NCI-H1092 (cell line): ENCODE measurements at places on chromosomes 5 and 9.

GRCh38 chr5:37836592-37837413 is 3.0 kb downstream of the GDNF start:
- DNase-seq: no peak

- no peak for DNase-seq
Measured at GRCh38 chr5:113202287-113202686, 225.7 kb downstream of the DCP2 start.

DNA sequence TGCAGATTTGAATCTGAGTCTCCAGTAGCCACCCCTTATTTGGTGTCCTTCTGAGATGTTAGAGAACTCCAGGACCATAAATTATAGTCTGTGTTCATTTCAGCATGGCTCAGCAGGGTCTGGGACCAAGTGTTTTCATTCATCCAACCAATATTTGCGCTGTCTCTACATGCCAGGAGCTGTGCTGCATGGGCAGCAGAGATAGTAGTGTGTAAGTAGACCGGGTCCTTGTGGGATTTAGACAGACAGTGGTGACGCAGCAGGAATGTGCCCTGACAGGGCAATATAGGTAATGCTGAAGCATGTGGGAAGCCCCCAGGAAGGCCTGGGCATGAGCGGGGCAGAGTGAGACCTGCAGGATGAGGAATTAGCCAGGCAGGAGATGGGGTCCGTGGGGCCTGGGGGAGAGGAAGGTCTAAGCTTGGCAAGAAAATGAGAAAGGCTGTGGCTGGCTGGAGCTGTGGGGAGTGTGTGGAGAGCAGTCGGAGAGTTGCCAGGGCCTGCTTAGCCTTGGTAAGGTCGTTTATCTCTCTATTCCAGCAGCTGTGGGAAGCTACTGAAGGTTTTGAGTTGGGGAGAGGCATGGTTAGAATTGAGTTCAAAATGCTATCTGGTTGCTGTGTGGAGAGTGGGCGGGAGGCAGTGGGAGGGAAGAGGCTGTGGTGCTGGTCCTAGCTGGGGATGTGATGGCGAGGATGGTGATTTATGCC is 16.8 kb downstream of the STXBP1 start:
- DNase-seq: no peak

- no peak for DNase-seq
Measured at GRCh38 chr5:31798168-31798567, 159.2 kb downstream of the PDZD2 start.

GRCh38 chr5:40033411-40033810 is 608.6 kb upstream of the DAB2 start:
- no peak for DNase-seq

DNA sequence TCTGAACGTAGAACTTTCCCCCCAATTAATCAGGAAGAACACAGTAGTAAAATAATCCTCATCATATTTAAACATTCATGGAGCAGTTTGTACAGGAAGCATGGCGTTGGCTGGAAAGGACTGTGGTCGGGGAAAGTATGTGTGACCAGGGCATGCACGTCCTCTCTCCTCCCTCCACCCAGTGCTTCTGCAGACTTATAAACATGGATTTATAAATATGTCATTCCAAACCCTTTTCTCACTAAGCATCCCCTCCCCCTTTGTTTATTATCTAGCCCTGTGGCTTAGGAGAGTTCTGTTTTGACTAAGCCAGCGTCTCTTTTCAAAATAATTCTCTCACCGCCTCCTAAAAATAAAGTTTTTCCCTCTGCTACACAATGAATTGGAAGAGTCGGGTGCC is 70.4 kb upstream of the DAP start:
- no peak for DNase-seq

GRCh38 chr9:132366481-132366880 is 11.7 kb upstream of the SETX start:
- no peak for DNase-seq

- DNase-seq: no peak
Measured at GRCh38 chr5:97042996-97043395, 99.4 kb downstream of the LIX1 start.

DNA sequence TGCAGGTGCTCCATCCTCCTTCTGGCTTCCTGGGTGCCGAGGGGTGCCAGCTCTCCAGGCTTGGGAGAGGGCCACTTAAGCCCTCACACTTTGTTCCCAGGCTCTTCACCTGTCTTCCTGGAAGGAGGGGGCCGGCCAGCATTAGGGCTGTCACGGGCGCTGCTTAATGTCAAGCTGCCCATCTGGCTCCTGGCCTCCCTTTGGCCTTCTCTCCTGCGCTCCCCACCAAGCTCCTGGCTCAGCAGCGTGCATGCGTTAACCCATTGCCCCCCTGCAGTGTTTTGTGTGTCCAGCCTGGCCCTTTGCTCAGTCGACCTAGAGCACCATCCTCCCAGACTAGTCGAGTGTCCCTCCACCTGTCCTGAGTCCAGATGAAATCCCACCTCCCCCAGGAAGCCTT is 21.3 kb downstream of the NTNG2 start:
- DNase-seq: peak; percentile 58

GRCh38 chr9:131475956-131476776 is 26.6 kb upstream of the POMT1 start:
- no peak for DNase-seq

- DNase-seq: no peak
Measured at GRCh38 chr5:10797261-10797660, 36.2 kb upstream of the DAP start.

GRCh38 chr9:1995084-1995483 is 20.1 kb upstream of the SMARCA2 start:
- no peak for DNase-seq

DNA sequence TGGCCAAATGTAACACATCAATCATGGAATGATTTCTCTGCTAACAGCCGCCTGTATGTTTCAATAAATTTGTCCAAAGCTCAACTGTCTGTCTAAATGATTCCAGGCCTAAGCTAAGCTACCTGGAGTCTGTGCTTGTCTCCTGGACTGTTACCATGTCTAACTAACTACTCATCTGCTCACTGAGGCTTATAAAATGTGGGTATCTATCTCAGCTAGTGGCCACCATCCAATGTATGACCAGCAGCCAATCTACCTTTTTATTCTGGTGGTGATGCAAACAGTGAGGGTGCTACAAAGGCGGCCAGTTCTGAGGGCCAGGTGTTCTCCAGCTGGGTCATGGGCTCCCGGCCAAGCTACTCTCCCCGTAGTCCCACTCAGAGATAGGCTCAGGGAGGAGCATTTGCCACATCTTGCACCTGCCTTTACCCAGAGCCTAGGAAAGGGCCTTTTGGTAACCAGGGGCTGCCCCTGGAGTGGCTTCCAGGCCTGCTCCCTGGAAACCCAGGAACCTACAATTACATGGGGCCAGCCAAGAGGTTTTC is 59.1 kb downstream of the PFDN1 start:
- peak; percentile 88 for DNase-seq

GRCh38 chr5:95686651-95687050 is 3.9 kb upstream of the SPATA9 start:
- DNase-seq: no peak

GRCh38 chr5:180670586-180671359 is 21.4 kb upstream of the FLT4 start:
- DNase-seq: peak; percentile 37

GRCh38 chr9:31140316-31140715 is 1244.1 kb upstream of the ACO1 start:
- no peak for DNase-seq

- DNase-seq: no peak
Measured at GRCh38 chr9:87320146-87320884, 177.4 kb upstream of the DAPK1 start.

- DNase-seq: no peak
Measured at GRCh38 chr9:114287763-114288192, 35.1 kb upstream of the ORM1 start.

DNA sequence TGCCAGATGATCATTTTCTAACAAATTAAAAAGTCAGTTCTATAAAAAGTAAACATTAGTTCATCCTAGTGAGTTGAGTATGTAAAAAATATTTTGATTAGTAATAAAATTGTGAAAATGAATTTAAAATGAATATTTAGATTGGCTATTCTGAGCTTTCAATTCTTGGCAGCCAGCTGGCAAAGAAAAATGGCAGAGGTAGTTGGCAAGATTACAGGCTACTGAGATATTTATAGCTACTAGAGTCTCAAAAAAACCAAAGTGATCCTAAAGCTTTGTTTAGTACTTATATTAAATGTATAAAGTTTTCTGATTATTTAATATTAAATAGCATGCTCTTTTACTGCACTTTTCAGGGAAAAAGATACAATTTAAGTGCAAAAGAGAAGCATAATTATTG is 25.0 kb downstream of the SGTB start:
- DNase-seq: no peak

- no peak for DNase-seq
Measured at GRCh38 chr5:131297886-131298285, 34.0 kb downstream of the CDC42SE2 start.

DNA sequence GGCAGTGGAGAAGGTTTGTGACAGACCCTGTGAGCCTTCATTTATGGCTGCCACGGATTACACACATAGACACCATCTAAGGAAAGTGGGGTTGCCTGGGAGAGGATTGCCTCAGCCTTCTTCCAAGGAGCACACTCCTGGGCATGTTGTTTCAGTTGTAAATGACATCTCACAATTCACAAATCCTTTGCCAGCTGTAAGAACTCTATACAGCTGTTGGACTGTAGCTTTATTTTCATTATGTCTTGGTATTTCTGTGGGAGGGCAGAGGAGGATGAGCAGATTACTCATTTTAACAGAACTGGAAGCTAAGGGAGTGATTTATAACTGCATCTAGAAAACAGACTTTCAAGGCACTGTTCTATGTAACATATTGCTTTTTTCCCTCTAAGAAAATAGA is 25.6 kb downstream of the MELK start:
- no peak for DNase-seq

DNA sequence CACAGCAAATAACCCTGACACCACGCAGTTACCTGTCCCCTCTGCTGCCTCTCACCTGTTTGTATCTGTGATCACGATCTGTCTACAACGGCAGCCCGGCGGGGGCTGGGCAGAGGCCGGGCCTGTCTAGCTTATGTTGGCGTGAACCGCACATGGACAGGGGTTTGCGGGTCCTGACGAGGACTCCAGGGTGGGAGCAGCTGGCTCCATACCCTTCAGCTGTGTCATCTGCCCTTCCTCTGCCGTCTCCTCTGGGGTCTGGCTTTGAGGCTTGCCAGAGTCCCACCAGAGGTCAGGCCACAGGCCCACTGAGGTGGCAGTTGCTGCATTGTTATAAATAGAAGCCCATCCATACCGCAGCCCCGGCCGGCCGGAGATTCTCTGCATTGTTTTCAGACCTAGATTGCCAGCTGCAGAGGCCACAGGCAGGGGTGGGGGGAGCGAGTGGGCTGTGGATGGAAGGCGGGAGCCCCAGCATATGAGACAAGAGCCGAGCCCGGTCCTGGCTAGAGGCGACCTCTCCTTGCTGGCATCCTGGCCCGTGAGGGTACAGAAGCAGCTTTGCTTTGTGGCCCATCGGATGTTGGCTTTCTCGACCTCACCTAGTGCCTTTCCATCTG is 37.8 kb downstream of the FAM78A start:
- DNase-seq: no peak

DNA sequence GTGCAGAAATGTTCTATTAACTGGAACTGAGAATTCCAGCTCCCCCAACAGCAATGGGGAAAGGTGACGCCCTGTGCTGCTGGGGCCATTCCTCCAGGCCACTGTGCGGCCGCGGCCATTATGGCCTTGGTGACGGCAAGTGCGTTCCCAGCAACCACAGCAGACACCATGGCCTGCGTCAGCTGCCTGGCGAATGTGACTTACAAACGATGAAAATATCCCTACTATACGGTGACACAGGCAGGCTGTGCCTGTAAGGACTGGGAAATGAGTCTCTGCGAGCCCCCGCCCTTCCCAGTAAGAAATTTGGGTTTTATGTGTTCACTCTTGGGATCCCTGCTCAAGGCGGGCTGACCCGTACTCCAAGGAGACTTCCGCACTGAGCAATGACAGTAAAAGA is 20.6 kb downstream of the CLPTM1L start:
- no peak for DNase-seq

DNA sequence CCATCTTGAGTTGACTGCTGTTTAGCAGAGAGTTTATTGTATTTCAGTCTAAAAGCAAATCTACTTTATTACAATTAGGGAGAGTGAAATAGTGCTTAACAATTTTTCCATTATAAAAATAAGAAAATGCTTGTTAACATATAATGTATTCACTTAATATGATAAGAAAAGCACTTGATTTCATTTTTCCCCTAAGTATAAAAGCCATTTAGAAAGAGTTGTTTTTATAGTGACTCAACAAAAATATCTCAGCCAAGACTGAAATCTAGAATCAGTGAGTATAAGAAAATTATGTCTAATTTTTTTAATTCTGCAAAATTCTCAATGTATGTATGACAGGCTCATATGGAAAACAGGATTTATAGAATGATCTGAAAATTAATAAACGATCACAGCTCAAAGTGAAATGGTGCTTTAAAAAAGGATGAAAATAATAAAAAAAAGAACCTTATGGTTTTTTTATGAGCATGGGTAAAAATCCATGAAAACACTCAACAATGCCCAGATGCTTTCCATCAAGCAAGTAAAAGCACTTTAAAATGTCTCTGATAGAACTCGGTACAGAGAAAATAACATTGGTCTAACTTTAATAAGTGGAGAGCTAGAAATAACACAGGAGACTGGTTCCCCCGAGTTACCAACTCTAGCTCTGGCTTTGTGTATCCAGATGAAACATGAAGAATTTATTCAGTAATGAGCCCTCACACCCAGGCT is 1057.8 kb upstream of the WWC1 start:
- DNase-seq: no peak

- no peak for DNase-seq
Measured at GRCh38 chr5:14147210-14147609, 4.1 kb downstream of the TRIO start.

DNA sequence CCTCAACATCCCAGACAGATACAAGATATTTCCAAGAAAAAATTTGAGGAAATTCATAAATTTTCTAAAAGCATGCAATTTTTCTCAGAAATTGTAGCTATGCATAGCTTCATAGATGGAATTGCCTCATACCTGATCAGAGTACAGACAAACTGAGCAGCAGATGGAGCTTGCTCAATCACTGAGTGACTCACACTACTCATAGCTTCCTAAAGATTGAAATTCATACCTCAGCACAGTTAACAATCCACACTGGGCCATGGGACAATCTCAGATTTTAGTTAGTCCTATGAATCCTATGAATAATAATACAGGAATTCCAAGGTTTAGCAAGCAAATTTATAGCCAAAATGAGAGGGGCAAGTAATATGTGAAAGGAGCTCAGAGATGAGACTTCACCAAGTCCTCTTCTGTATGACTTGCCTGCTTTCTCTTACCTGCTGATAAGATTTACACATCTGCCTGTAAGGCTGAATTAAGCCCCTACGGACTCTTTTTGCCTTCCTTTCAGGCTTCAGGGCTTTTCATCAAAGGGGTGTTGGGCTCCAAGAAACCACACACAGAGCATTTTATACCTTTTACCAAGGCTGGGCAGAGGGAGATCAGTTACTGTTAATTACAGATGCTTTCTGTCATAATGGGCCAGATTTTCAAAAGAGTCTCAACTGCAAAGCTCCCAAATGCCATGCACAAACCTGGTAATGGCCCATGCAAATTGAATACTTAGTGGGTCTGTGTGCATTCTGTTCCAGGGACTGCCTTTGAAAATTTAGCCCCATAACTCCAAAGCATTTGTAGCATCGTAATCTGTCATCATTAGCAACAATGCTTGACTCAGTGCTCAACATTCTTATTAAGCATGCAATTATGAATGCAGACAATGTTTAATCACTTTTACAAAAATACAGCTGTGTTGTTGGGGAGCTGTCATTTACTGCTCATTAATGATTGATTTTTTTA is 439.3 kb downstream of the DTWD2 start:
- no peak for DNase-seq

GRCh38 chr5:132500931-132501628 is 10.5 kb upstream of the IRF1 start:
- DNase-seq: peak; percentile 39
